GM23248 (cell line): ENCODE measurements at places on chromosomes 1 and 21. TPM values are rescaled to one million over a fixed set of nuclear protein-coding genes. Genes with fewer than 3 reads are reported as not detected.

- no peak overlapping the region for H3K4me3 ChIP-seq
- H3K36me3 ChIP-seq: no peaks in the 10 kb centered on the region
- H3K27ac ChIP-seq: no peak overlapping the region
- H3K27me3 ChIP-seq: no peaks in the 10 kb centered on the region
- no peak for DNase-seq
Measured at GRCh38 chr1:109942434-109942833, 31.8 kb downstream of the CSF1 start.

RPRD2 gene
- 7.6 and 7.8 TPM in 2 replicates for total RNA-seq

DNA sequence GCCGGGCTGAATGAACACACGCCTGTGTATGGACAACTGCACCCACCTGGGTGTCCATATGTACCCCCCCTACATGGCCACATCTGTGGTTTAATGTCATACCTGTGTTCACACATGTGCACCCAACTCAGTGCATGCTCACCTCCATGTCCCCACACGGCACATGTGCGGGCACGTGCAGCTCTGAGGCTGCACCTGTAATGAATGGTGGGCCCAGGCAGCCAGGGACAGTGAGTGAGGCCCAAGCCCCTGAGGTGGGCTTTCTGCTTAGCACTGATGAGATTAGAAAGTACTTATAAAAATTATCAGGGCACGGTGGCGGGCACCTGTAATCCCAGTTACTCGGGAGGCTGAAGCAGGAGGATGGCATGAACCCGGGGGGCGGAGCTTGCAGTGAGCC lies 42.5 kb upstream of the CSF3R start:
- H3K4me3 ChIP-seq: no peak overlapping the region
- no peak for DNase-seq
- H3K27ac ChIP-seq: no peak overlapping the region
- no peaks in the 10 kb centered on the region for H3K4me1 ChIP-seq

MAN1C1 gene
- total RNA-seq: 0.51 and 1.1 TPM in 2 replicates

DNA sequence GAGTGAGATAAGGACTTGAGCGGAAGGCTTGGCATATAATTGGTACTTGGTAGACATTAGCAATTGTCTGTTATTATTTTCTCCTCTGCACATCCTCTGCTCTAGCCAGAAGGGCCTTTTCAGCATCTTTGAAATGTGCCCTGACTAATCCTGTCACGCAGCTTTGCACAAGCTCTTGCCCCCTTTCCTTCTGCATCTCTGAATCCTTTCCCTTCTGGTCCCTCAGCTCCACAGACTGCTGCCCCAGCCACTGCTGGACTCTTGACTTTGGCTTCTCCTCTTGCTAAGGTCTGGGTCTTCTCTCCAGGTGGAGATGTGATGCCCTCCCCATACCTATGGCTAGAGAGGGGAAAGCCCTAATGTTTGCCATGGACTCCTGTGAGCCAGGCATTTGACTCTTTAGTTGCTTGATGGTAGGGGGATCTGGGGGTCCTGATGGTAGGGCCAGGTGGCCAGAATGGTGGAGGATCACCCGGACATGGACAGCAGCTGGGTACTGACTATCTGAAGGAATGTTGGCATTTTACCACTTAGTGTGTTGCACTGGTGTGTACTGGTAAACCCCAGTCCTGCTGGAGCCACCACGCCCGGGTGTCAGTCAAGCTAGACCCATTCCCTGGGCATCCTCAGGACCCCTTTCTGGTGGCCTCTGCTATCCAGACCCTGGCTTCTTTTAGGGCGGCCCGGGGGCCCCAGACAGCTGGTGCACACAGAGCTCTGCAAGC lies 4.4 kb downstream of the HPCA start:
- H3K36me3 ChIP-seq: no peaks in the 10 kb centered on the region
- H3K4me3 ChIP-seq: no peak overlapping the region
- DNase-seq: no peak
- no peaks in the 10 kb centered on the region for H3K4me1 ChIP-seq
- no peak overlapping the region for H3K27ac ChIP-seq

DNA sequence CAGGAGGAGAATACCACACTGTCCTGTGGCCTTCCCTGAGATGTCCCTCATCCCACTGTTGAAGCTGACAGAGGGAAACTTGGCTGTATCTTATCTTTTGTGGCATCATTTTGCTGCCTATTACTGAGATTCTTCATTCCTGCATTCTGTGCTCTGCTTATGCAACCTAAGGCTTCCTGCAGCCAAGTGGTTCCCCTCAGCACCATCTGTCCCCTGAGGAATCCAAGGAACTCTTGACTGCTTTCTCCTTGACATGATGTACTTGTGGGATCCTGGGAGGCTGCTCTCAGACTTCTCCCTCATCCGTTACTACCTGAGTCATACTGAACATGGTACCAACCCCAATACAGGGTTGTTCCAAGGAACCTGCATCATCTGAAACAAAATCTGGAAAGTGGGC lies 21.1 kb upstream of the RIMKLA start:
- no peaks in the 10 kb centered on the region for H3K27me3 ChIP-seq
- no peak overlapping the region for H3K4me3 ChIP-seq
- no peaks in the 10 kb centered on the region for H3K4me1 ChIP-seq
- H3K27ac ChIP-seq: no peak overlapping the region
- no peak for DNase-seq

IL12RB2 gene
- total RNA-seq: not detected in 2 replicates

GRCh38 chr21:30027986-30028385 lies 88.2 kb upstream of the GRIK1 start:
- H3K4me1 ChIP-seq: no peaks in the 10 kb centered on the region
- H3K27me3 ChIP-seq: no peaks in the 10 kb centered on the region
- no peak for DNase-seq
- H3K36me3 ChIP-seq: no peaks in the 10 kb centered on the region
- H3K4me3 ChIP-seq: no peak overlapping the region
- no peak overlapping the region for H3K27ac ChIP-seq

CLCNKB gene
- not detected in 2 replicates for total RNA-seq

DNA sequence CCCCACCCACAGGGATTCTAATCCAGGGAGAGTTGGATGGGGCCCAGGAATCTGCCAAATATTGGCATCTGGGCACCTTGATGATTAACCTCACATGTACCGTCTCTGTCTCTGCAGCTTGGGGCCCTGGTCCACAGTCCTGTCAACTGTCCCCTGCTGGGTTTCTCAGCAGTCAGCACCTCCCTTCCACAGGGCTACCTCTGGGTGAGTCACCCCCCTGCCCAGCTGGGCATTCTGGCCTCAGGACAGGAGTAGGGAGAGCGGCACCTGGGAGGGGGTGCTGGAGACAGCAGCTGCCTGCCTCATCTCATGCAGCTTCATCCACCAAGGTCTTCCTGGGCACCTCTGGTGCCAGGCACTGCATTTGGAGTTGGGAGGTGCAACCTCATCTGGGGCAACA lies 100.6 kb upstream of the ACTL8 start:
- H3K36me3 ChIP-seq: no peaks in the 10 kb centered on the region
- no peak overlapping the region for H3K27ac ChIP-seq
- H3K4me3 ChIP-seq: no peak overlapping the region
- no peaks in the 10 kb centered on the region for H3K4me1 ChIP-seq

MAPKAPK2 gene
- total RNA-seq: 50.6 and 63.3 TPM in 2 replicates

GRCh38 chr1:99264201-99265021 lies at the start of gene PLPPR4:
Gene PLPPR4 (plus strand): TSS chr1:99264492. CDS start chr1:99264594, 102 bp downstream.
- no peaks in the 10 kb centered on the region for H3K36me3 ChIP-seq
- H3K4me1 ChIP-seq: peaks cover 12% of the 10 kb centered on the region
- H3K4me3 ChIP-seq: peak within 1 kb of the TSS; percentile 68
- H3K27ac ChIP-seq: no peak within 1 kb of the TSS
- DNase-seq: peak; percentile 82

GRCh38 chr1:24392982-24393650 lies 20.5 kb downstream of the STPG1 start:
- peaks cover 39% of the 10 kb centered on the region for H3K4me1 ChIP-seq
- no peaks in the 10 kb centered on the region for H3K36me3 ChIP-seq
- peak; percentile 27 for DNase-seq
- no peak overlapping the region for H3K4me3 ChIP-seq
- peak overlapping the region; percentile 54; the same call in 1 of the 2 replicates for H3K27ac ChIP-seq

DNA sequence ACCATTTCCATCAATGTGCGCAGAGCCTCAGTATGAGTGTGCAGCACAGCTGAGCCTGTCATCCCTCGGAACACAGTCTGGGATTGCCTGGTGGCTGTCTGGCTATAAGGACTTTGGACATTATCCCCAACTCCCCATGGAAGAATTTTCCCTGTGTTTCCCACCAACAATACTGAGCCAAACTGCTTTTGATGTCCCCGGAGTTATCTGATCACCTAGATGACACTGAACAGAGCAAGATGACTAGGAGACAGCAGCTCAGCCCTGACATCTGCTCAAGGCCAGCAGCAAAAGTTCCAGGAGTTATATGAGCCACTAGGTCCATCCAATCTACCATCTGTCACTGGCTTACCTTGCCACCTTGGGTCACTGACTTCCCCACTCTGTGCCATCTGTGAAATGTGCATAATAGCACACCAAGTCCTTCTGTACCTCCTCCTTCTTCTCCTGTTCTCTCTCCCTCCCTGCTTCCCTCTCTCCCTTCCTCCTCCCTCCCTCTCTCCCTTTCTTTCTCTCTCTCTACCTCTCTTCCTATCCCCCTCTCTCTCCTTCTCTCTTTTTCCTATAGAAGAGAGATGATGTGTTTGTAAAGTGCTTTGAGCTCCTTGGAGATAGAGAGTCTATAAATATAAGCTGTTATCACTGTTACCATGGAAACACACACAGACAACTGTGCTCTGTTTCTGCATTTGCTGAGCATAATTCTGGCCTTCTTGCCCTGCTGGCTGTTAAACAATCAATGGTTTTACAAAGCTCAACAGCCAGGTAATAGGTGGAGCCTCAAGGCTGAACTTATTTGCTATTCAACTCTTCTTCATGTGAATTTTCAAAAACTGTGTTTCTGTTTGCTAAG lies 19.7 kb upstream of the ATP1B1 start:
- H3K36me3 ChIP-seq: no peaks in the 10 kb centered on the region
- H3K27ac ChIP-seq: no peak overlapping the region
- no peaks in the 10 kb centered on the region for H3K27me3 ChIP-seq
- H3K4me3 ChIP-seq: no peak overlapping the region
- peak; percentile 32 for DNase-seq

EPS8L3 gene
- total RNA-seq: not detected in 2 replicates

- no peak for DNase-seq
- H3K27ac ChIP-seq: no peak overlapping the region
- no peak overlapping the region for H3K4me3 ChIP-seq
- H3K4me1 ChIP-seq: no peaks in the 10 kb centered on the region
Measured at GRCh38 chr1:54624466-54625464, 1.4 kb upstream of the FAM151A start.

DNA sequence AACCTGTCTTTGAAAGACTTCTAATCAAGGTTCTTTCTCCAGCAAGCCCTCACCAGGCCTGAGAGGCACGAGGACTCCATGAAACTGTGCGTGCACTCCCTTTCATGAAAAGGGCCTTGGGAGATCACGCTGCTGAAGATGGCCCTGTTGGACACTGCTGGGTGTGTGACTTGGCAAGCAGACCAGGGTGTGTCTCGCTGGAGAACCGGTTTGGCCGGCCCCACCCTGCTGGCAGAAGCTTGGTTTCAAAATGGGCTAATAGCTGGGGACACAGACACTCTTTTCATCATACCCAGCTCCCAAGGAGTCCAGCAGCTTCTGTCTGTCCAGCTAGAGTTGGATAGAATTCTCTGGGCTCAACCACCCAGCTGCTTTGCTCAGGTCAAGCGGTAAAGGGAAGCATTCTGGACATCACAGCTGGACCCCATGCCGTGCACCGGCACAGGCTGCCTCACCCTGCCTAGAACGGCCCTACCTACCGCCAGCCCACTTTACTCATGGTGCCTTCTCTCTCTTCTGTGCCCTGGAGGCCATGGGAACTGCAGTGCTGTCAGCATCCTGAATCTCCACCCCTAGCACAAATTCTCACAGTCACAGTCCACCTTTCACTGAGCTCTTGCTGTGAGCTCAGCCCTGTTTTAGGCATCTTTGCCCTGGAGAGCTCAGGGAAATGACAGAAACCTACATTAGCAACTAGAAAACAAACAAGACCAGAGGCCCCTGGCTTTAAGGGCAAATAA lies 24.6 kb downstream of the PKP1 start:
- H3K4me1 ChIP-seq: peaks cover 12% of the 10 kb centered on the region
- DNase-seq: peak; percentile 59

ZBTB8OS gene
- 37.0 and 44.6 TPM in 2 replicates for total RNA-seq

GPA33 gene
- total RNA-seq: not detected in 2 replicates

DNA sequence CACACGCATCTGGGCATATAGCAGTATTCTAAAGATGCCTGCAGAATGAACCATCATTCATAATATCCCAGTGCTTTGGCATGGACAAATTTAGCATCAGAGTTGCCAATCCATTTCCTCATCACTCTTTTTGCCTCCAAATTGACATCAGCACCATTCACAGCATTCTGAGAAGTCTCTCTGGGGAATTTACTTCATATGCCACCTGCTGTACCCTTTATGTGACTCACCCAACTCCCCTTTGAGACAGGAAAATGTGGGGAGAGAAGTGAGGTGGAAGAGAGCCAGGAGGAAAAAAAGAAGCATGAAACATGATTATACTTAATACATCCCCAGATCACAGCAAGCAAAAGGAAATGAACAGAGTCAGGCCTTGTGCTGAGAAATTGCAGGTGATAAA lies 37.4 kb downstream of the RAB3B start:
- peaks cover 16% of the 10 kb centered on the region for H3K36me3 ChIP-seq
- H3K27ac ChIP-seq: no peak overlapping the region
- no peak for DNase-seq
- no peaks in the 10 kb centered on the region for H3K27me3 ChIP-seq
- peaks cover 28% of the 10 kb centered on the region for H3K4me1 ChIP-seq

GRCh38 chr1:4699376-4700301 lies 45.2 kb downstream of the AJAP1 start:
- H3K36me3 ChIP-seq: no peaks in the 10 kb centered on the region
- no peaks in the 10 kb centered on the region for H3K27me3 ChIP-seq
- peak; percentile 8 for DNase-seq
- H3K4me1 ChIP-seq: no peaks in the 10 kb centered on the region
- no peak overlapping the region for H3K4me3 ChIP-seq
